ENCODE measurements at places on chromosomes 11 and 22. TPM values are rescaled to one million over a fixed set of nuclear protein-coding genes. Genes with fewer than 3 reads are reported as not detected.

C22orf42 gene
- not detected for total RNA-seq

TRIM48 gene
- not detected for total RNA-seq

TLCD5 gene
- 2.2 TPM for total RNA-seq

AQP11 gene
- total RNA-seq: 0.84 TPM

SYCE3 gene
- not detected for total RNA-seq

UPK3A gene
- total RNA-seq: not detected

PANX2 gene
- 1.9 TPM for total RNA-seq

RRP7A gene
- total RNA-seq: 44.8 TPM

VSIG10L2 gene
- not detected for total RNA-seq

MTFP1 gene
- total RNA-seq: 13.3 TPM

OR4C6 gene
- not detected for total RNA-seq

MMP8 gene
- total RNA-seq: 2.6 TPM

MAPK12 gene
- 20.0 TPM for total RNA-seq

MYO18B gene
- total RNA-seq: 0.10 TPM

SLC22A12 gene
- total RNA-seq: 0.29 TPM
